ENCODE measurements at places on chromosomes 6 and 20.

- peak; percentile 80 for DNase-seq
These were observed 111.1 kb downstream of the COL12A1 start for GRCh38 chr6:75094614-75095200.

- DNase-seq: no peak
These were observed 13.4 kb upstream of the BTN3A3 start for GRCh38 chr6:26426691-26427450.

DNA sequence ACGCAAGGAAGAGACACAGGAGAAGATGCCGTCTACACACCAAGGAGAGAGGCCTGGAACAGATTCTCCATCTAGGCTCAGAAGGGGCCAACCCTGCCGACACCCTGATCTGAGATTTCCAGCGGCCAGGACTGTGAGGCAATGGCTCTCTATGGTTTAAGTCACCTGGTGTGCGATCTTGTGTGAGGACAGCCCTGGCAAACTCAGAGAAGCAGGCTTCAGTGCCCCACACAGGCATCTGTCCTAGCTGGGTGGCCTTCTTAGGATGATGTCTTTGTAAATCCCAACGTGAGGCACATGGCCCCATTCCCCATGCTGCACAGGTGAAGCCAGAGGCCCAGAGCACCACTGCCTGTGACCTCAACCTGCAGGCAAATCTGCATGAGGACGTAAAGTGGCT lies 87.6 kb upstream of the FRMD1 start:
- no peak for DNase-seq

- no peak for DNase-seq
These were observed at the start of gene SCUBE3 for GRCh38 chr6:35213824-35214756. Gene SCUBE3, plus strand, starts transcription at chr6:35213956. Its CDS starts 463 bp downstream, at chr6:35214419.

- DNase-seq: no peak
These were observed 82.1 kb downstream of the PLEKHG1 start for GRCh38 chr6:150681578-150682395.

GRCh38 chr6:90695316-90695715 lies 108.4 kb upstream of the MAP3K7 start:
- DNase-seq: no peak

All from fibroblast of the conjunctiva (primary cell).